ENCODE measurements at places on chromosomes 6 and 20.

DNA sequence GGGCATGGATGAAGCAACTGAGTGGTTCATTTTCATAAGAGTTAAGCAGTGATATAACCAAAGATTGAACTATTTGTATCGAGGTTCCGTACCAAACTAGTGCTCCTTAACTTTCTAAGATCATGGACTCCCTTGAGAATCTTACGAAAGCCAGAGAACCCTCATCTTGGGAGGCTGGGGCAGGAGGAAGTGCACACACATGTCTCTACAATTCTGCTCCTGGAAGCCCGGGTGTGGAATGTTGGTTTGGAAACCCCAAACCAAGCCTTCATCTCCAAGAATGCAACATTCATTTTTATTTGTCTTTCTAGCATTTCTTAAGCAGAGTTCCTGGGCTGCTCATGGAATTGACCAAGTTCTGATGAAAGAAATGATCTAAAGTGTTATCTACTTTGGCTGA is 250.5 kb upstream of the PRND start:
- no peak for DNase-seq

DNA sequence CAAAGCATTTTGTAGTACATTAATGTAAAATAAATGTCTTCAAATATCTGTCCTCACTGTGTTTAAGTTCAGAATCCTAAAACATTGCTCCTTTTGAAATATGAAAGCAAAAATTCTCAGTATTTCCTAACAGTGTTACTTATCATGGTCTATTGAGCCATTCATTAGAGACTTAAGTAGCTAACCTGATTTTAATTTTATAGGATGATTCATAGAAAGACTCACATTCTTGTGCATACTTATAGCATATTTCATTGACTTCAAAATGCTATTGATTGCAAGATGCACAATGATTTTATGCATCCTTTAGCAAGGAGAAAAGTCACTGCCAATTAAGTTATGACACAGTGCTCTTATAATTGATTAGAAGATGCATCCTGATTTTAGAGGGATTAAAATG is 85.7 kb downstream of the HIVEP1 start:
- no peak for DNase-seq

- DNase-seq = no peak
These were observed 74.6 kb upstream of the RNF24 start for GRCh38 chr20:4089756-4090487.

GRCh38 chr6:39962831-39963230 is 28.6 kb upstream of the MOCS1 start:
- no peak for DNase-seq

DNA sequence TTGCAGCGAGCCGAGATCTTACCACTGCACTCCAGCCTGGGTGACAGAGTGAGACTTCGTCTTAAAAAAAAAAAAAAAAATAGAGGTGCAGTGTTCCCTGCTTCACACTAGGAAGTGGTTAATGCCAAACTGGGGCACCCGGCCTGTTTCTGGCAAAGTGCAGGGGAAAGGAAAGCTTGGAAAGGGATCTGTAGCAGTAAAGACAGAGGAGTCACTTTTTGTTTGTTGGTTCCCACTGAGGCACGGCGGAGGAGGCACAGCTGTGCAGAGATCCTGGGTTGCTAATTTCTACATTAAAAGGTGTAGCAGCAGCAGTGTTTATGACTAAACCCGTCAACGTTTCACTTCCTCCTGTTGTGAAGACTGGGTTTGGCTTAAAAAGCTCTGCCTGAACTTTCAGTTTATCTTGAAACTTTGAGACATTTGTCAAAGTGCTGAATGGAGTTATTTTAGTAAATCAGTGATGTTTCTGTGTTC is 125.6 kb downstream of the CARMIL1 start:
- peak; percentile 6 for DNase-seq

DNA sequence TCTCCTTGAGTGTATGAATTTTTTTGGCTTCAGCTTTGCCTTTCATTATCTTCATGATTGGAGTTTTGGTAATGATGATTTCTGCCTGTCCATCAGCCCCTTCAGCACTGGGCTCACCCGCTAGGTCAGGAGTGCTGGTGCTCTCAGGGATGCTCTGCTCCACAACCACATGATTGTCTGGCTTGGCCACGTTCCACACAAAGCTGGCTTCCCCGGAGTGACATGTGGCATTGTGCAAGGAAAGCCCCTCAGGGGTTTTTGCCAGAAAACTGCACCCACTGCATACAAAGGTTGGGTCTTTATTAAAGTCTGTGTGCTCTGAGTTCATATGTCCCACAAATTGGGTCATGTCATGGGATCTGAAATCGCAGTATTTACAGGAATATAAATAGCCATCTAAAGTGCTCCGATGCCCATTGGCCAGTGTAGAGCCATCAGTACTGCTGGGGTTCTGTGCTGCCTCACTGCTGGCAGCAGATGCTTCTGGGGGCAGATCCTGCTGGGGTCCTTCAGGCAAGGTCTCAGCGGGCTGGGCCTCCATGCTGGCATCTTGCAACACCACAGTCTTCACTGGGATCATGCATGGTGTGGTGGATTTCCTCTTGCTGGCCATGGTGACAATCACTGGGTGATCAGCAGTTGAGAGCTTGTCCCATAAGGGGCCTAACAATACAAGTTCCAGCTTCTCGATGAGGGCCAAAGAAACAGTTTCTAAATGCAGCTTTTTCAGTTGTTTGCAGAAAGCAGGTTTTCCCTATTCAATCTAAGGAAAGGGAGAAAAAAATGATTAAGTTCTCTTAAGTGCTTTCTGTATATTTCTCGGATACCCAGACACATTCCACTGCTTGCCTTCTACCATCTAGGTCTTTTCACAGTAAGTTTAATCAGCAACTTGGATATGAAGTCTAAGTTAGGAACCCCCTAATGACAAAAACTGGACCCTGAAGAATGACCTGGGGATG is 67.2 kb downstream of the PLCG1 start:
- no peak for DNase-seq

DNA sequence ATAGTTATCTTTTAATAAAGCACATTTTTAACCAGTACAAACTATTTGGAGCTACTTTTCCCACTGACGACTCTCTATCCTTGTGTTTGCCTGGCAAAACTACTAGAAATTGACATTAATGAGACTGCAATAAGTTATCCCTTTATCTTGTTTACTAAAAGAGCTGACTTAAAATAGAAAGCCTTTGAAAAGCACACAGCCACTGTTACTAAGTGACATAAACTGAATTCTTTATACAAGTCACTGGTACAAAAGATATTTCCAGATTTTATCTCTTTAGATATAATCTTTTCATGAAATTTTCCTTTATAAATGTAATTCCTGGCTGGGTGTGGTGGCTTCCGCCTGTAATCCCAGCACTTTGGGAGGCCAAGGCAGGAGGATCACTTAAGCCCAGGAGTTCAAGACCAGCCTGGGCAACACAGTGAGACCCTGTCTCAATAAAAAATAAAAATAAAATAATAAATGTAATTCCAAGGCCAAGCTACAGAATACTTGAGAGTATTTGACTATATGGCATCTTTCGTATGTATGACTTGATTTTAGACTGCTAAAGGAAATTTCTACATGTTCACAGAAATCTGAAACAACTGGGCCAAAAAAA is 9.5 kb downstream of the MBOAT1 start:
- DNase-seq = no peak

- no peak for DNase-seq
These were observed 16.5 kb downstream of the RALGAPB start for GRCh38 chr20:38489181-38489580.

GRCh38 chr6:145427232-145427631 is 308.1 kb downstream of the EPM2A start:
- no peak for DNase-seq

- DNase-seq = no peak
These were observed 3.9 kb downstream of the RAB44 start for GRCh38 chr6:36701401-36701991.

GRCh38 chr6:456887-457286 is 65.3 kb downstream of the IRF4 start:
- DNase-seq = no peak

DNA sequence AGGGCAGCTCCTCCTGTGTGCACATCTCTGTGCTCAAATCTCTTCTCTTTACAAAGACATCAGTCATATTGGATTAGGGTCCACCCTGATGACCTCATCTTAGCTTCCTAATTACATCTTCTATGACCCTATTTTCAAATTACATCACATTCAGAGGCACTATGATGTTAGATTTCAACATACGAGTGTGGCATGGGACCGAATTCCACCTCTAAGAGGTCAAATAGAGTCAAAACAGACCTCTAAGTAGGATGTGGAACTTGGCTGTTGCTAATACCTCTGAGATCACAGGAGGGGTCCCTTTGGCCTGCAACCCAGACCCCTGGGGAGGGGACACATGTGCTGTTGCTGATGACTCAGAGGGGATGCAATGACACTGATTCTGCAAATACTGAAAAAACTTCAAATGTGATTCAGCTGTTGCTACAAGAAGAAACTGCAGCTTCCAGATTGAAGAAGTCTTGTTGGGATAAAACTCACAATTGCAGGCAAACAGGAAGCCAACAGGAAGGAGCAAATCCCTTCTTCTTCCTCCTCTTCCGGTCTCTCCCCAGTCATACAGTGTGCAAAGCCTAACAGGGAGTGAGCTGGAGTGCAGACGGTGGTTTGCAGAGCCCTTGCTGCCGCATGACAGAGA is 216.2 kb downstream of the MYLK4 start:
- DNase-seq = no peak

GRCh38 chr6:14542670-14543366 is 425.2 kb downstream of the CD83 start:
- DNase-seq = peak; percentile 68

GRCh38 chr6:166173281-166173951 is 5.8 kb upstream of the TBXT start:
- DNase-seq = no peak

DNA sequence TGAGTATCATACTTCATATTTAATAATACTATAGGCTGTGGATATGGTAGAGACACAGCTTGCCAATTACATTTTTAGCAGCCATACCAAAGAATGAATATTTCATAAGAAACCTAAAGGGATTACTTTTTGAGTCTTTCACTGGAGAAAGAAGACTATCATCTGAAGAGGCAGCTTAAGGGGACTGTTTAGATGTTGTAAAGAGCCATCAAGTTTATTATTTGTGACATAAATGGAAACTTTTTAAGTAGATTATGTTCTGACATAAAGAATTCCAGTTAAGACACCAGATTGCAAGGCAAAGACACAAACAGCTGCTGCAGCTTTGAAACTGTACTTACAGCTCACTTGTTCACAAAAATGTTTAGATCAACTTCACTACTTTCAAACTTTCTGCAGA is 429.4 kb downstream of the TFAP2A start:
- no peak for DNase-seq

DNA sequence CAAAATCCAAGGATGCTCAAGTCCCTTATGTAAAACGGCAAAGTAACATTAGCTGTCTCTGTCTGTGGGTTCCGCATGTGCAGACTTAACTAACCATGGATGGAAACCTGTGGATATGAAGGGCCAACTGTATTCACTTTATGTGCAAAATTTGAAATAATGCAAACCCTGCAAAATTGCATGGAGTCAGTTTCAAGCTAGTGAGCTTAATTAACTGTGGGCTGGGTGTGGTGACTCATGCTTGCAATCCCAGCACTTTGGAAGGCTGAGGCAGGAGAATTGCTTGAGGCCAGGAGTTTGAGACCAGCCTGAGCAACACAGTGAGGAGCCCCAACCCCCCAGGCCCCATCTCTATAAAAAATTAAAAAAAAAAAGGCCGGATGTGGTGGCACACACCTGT is 81.4 kb downstream of the ANKS1A start:
- DNase-seq = no peak

DNA sequence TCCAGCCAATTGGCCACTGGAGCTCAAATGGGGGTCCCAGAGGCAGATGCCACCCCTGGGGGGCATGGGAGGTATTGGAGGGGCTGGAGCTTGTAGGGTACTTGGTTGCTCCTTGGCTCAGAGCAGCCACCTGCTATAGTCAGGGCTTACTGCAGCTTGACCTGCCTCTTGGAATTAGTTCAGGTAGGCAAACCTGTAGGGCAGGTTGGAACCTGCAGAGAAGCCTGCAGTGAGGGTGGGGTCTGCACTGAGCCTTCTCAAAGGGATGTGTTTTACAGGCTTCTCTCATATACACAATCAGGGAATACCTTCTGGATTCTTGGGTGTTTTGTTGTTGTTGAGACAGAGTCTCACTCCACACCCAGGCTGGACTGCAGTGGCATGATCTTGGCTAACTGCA is 94.2 kb upstream of the MYL9 start:
- no peak for DNase-seq

- no peak for DNase-seq
These were observed 77.5 kb downstream of the CDH22 start for GRCh38 chr20:46230801-46231282.

DNA sequence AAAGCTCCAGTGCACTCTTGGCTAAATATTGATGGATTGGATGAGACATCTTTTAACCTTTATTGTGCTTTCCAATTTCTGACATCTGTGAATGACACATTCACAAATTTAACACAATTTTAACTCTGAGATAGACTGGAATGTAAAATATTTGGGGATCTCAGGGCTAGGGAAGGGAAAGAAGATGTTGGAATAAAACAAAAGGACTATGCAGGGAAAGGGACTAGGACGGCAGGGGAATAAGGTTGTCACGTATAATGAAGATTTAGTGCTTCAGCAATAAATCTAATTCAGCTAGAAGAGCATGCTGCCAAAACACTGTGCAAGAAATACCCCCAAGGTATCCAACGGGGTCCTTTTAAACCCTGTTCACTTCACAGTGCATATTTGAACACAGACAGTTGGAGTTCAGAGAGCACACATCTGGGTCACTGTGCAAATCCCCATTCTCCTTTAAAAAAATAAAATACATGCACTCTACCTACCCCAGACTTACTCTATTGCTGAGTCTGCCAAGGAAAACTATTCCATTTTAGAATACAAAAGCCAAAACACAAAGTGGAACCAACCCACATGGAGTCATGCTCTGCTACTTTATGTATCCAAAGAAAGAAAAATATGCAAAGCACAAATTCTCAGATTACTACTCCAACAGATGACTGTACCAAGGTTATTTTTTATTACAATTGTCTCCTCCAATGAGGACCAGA is 151.0 kb upstream of the RSPO3 start:
- DNase-seq = no peak

DNA sequence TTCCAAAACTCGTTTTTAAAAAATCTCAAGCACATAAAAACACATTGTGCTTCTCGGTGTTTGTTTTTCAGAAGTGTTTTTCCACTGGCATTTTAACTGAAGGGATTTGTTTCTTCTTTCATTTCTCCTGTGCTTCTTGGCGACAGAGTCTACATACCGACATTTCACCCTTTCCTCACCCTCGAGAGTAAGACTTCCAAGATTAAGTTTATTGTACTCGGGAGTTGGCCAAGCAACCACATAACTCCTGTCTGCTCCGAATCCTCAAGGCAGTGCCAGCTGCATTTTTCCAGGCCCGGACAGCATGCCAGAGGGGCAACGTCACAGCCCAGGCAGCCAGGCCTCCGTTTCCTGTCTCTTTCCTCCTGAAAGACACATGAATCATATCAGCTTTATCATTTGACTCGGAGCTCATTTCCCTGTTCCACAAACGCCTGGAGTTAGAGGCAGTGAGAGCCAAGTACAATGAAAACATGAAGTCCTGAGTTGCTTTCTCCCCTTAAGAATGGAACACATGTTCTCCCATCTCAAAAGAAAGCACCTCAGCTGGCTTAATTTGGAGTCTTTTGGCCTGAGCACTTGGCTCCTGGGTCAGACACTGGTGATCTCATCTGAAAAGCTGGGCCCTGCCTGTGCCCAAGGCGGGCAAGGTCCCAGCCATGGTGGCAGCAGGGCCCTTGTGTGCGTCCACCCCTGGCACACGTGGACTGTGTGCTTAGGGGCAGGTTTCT is 23.2 kb upstream of the FAM50B start:
- DNase-seq = no peak

- no peak for DNase-seq
These were observed 36.2 kb upstream of the RGS17 start for GRCh38 chr6:153167061-153167891.

GRCh38 chr6:117264369-117264691 is 1.0 kb upstream of the VGLL2 start:
- no peak for DNase-seq
